ENCODE measurements at places on chromosomes 11 and 22.

DNA sequence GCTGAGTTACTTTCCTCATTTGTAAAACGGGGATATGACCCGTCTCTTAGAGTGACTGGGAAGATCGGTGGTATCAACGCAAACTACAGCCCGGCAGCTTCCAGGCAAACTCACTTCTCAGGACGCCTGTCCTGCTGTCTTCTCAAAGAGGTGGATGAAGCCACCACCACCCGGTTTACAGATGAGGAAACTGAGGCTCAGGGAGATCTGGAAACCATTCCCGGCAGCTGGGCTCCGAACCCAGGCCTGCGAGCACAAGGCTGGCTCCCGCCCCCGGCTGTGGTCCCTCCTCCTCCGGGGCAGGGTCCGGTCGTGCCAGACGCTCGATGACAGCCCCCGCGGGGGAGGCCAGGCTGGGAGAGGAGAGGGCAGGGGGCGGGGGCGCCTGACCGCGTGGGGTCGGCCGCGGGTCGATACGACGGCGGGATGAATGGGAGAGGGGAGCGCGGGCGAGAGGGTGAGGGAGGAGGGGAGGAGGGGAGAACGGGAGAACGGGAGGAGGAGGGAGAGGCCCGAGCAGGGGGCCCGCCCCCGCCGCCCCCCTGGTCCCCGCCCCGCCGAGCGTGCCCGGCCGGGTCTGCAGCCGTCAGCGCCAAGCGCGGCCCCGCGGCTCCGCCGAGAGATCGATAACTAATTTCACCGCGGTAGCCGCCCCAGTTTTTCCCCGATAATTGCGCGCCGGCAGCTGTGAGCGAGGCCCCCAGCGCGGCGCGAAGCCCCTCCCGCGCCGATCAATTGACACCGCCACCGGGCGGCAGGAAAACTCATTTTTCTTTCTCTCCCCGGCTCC, 14.0 kb downstream of the IGLL1 start:
- no peak for DNase-seq

GRCh38 chr22:39087881-39088684, 9.0 kb upstream of the APOBEC3H start:
- DNase-seq = no peak

DNA sequence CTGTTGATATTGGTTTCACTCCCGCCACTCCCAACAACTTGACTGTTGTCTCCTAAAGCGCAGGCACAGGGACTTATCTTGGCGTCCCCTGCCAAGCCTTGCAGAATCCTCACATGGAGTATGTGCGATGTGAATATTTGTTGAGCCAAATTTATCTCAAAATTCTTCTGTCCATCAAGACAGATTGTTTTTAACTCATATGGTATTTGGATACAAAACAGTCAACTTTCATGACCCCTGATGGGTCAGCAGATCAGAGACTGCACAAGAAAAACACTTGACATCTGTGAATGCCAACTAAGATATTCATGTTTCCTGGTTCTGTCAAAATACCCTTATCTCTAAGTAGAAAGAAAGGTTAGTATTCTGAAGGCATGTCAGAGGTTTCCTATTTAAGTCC, 221.7 kb upstream of the BLID start:
- no peak for DNase-seq

DNA sequence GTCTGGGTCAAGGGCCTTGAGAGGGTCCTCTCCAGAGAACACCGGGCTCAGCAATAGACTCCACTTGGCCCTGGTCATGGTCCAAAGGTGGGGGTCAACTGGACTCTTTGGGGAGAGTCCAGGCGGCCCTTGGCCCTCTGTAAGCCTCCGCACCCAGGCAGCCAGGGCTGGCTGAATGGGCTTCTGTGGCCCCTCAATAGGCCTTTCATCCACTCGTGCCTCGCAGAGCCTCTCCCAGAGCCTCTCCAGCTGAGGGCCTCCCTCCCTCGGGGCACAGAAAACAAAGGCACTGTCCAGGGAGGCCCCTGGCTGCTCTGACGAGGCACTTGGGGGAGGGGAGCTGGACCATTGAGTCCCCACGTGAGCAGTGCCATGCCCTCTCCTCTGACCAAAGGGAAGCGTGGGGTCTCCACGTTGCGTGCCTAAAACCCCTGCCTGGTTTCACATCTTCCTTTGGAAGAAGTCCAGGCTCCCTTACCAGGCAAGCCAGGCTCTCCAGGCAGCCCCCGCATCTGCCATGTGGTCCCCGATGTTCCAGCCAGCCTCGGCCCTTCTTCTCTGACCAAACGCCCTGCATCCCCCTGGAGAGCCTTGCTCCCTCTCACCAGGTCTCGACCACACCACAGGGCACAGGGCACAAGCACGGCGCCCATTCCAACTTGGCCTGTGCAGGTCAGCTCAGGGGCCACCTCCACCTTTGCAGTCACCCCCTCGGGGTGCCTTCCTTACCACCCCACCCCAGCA, 15.5 kb downstream of the KIAA0930 start:
- no peak for DNase-seq

DNA sequence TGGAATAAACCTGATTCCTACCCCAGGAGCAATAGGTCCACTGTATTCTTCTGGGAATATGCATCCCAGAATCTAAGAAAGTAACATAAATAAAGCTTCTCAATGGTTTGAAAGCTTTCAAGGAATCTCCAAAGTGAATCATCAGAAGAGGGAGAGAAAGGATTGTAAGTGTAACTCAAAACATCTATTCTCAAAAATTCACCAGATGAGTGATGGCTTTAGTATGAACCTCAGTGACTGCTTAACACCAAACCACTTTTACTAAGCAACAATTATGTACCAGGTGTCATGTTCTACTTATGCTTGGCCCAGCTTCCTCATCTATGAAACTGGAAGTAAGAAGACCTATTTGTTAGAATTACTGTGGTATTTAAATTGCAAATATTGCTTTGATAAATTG, 7.4 kb downstream of the RAB38 start:
- no peak for DNase-seq

GRCh38 chr22:27906241-27906640, 12.8 kb downstream of the PITPNB start:
- no peak for DNase-seq

DNA sequence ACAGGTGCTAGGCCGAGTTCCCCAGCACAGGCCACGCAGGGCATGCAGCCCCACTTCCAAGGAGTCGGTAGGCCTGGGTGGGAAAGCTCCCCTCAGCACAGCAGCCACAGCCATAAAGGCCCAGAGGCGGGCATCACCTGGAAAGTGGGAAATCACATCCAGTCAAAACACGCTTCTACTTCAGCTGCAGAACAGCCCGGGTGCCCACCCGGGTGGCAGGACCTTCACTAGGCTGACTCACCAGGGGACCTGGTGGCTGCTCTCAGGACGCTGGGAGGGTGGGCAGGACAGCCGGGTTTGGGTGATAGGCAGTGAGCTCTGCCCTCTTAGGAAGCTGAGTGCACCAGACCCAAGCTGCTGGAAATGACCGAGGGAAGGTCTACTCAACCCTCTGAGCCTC, 7.3 kb downstream of the KIAA0930 start:
- no peak for DNase-seq

- no peak for DNase-seq
Measured at GRCh38 chr22:27962268-27963044, 43.4 kb upstream of the PITPNB start.

- no peak for DNase-seq
Measured at GRCh38 chr22:38109371-38110001, 998 bp downstream of the BAIAP2L2 start.

GRCh38 chr11:65650547-65651338, 12.0 kb downstream of the RELA start:
- DNase-seq = no peak

- DNase-seq = no peak
Measured at GRCh38 chr11:118219732-118220131, 5.1 kb downstream of the JAML start.

DNA sequence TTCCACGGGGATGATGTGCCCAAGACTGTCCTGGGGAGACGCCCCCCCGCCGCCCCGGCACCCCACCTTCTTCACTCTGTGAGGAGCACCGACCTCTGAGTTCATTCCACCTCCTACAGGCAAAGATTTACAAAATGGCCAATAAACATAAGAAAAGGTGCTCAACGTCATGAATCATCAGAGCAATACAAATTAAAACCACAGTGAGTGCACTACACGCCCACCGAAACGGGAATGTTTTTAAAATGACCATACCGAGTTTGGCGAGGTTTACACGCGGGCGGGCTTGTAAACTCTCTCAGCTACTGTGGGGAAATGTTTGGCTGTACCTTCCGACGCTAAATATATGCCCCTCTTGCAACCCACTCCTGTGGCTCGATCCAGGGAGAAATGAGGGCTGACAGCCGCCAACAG, 7.9 kb downstream of the NPTXR start:
- DNase-seq = no peak

DNA sequence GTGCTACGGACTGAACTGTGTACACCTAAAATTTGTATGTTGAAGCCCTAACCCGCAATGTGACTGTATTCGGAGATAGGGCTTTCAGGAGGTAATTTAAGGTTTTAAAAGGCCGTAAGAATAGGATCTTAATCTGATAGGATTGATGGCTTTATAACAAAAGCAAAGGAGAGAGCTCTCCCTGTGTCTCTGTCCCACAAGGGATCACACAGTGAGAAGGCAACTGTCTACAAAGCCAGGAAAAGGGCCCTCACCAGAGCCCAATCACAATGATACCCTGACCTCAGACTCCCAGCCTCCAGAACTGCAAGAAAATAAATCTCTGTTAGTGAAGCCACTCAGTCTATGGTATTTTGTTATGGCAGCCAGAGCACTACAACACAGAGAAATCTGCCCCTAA, 208.7 kb upstream of the ZC3H12C start:
- no peak for DNase-seq

- no peak for DNase-seq
Measured at GRCh38 chr11:112292785-112293407, 32.2 kb upstream of the PLET1 start.

All from activated CD4-positive, alpha-beta T cell treated with anti-CD3 and anti-CD28 coated beads, Interleukin-2, amount 10 ng/mL, durations not matched to agents 7 days and 5 days (primary cell).